ENCODE measurements at places on chromosomes 12 and 14.

GRCh38 chr12:14129611-14130195 is 148.3 kb upstream of the GRIN2B start:
- DNase-seq, result no peak

DNA sequence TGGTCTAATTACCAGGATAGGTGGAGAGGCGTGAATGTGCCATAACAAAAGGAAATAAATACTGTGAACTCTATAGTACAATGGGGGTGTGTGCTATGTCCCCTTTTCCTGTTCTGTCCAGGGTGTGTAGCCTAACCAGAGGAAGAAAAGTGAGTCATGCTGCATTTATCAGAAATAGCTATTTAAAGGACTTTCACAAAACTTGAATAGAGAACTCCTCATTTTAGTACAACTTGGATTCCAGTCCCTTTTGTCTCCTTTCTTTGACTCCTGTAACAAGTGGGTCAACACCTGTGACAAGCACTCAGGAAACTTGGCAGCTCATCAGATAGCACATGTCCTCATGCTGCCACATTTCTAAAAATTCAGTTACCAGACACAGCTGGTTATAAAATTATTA is 123.4 kb downstream of the CCDC91 start:
- no peak for DNase-seq

DNA sequence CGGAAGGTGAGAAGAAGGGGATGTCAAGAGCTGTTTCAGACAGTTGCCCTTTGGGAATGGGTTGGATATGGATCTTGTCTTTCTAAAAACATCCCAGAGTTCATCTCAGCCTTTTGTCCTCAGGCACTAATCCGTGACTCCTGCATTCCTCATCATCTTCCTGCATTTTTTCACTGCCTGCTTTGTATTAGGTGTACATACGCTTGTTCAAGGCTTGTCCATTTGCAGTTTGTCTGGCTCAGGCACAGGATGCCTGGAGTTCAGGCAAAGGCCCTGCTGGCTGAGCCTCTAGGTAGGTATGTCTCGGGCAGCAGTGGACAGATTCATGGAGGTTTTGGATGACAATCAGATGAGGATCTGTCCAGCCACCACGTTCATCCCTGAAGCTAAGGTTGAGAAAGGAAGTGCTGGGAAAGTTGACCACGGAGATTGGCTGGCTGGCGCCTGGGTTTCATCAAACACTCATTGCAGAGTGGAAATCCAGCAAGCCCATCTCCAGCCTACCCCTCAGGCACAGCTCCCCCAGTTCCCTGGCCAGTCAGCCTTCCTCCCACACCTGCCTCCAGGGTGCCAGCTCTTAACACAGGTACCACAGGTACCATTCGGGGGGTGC is 12.4 kb upstream of the TMEM106C start:
- DNase-seq, result no peak

DNA sequence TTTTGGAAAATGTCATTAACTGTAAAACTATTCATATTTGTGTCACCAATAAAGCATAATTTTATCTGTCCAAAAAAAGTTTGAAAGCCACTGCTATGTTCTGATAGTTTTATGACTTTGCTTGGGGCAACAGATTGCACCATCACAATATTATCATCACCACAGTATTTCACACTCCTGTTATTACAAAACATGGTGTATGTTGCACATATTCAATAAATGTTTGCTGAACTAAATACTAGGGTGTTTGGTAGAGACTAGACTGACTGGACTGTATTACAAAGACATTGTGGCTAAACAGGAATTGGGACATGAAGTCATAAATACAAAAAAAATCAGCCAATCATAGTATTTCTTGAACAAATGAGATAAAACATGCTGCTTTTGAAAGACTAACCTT is 55.1 kb downstream of the PAWR start:
- no peak for DNase-seq

GRCh38 chr14:59961518-59962062 is 41.6 kb downstream of the LRRC9 start:
- DNase-seq, result no peak

DNA sequence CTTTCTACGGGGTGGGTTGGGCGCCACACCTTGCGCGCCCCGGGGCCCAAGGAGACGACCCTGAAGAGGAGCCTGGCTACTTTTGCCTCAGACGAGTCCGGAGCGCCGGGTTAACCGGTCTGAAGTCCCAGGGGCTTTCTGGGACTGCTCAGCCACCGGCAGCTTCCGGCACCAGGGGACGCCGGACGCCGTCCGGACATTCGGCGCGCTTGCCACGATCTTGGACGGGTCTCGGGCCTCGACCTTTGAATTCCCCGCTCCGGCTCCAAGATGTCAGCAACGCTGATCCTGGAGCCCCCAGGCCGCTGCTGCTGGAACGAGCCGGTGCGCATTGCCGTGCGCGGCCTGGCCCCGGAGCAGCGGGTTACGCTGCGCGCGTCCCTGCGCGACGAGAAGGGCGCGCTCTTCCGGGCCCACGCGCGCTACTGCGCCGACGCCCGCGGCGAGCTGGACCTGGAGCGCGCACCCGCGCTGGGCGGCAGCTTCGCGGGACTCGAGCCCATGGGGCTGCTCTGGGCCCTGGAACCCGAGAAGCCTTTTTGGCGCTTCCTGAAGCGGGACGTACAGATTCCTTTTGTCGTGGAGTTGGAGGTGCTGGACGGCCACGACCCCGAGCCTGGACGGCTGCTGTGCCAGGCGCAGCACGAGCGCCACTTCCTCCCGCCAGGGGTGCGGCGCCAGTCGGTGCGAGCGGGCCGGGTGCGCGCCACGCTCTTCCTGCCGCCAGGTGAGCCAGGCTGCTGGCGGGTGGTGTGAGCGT is at the start of gene ACOT4:
Gene ACOT4, plus strand, starts transcription at position 184 of the 760 bp plus-strand sequence. Its CDS starts 87 bp downstream, at position 271.
- DNase-seq, result peak; percentile 47

GRCh38 chr14:64725261-64725815 is 21.1 kb downstream of the PLEKHG3 start:
- no peak for DNase-seq

DNA sequence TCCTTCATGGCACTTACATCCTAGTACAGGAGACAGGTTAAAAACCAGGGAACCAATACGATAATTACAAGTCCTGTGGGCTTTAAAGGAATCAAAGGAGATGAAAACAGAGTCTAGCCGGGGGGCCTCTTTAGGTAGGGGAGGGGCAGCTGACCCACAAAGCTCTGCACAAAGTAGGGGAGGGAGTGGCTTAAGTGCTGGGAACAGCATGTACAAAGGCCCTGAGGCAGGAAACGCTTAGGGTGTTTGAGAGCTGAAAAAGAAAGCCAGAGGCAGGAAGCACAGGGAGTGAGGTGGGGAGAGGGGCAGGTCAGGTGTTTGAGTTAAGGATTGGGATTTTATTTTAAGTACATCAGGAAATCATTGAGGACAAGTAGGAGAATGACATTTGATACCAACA is 37.7 kb downstream of the ZNF664 start:
- no peak for DNase-seq

GRCh38 chr14:20989787-20990600 is at the start of gene METTL17:
Gene METTL17, plus strand, starts transcription at chr14:20989980. Its CDS starts 23 bp downstream, at chr14:20990003.
- peak; percentile 76 for DNase-seq

- DNase-seq, result no peak
Measured at GRCh38 chr14:64508215-64508776, 3.7 kb downstream of the ZBTB1 start.

DNA sequence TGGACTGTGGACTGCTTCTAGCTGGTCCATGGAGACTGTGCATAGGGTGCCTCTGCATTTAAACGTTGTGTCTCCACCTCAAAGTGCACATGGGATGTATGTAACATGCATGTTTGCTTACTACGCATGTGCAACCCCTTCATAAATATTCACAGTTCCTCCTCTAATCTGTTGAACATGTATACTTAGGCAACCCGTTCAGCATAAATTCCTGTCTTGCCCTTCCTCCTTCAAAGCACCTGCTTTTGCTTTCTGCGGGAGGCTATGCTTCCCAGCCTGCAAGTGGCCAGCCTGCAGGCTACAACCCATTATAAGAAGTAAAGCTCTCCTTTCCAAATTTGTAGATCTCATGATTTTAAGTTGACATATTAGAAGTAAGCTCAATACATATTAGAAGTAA is 33.0 kb upstream of the OVCH1 start:
- DNase-seq, result no peak

DNA sequence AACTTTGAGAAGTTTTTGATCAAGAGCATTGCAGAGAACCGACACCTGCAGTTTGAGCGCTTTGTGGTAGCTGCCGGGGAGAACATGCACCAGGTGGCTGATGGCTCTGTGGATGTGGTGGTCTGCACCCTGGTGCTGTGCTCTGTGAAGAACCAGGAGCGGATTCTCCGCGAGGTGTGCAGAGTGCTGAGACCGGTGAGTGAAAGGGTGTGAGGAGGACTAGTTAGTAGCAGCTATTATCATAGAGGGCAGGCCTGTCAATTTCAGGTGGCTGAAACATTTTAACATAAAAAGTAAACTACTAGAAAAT is 27.0 kb upstream of the HIGD1C start:
- DNase-seq, result no peak

DNA sequence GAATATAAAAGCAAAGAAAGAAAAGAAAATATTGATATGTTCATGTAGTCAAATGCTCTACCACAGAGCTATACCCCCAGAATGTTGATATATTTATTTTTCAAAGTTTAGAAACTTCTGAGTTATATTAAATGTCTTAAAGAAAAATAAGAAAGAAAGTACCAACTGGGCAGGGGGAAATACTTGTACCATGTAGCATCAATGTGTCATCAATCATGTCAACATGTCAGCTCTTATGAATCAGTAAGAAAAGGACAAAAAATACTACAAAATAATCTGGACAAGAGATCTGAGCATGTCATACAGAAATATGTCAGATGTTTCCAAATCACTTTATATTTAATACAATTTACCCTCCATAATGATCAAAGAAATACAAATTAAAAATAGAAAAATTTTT is 595.1 kb upstream of the ATP2B1 start:
- DNase-seq, result no peak

DNA sequence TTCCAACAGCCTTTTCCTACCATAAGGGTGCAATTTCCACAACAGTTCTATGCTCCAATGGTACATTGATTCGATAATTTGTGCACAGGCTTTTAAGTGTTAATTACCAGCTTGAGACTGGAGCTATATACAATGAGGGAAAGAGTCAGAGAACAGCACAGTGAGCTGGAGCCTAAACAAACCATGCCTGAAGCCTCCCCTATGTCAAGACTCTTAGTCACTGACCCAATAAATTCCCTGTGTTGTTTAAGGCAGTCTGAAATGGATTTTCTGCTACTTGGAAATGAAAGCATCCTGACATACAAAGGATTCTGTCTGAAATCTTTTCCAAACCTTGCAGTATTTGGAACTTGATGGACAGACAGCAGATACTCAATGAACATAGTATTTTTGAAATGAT is 149.0 kb downstream of the EFCAB11 start:
- no peak for DNase-seq

- DNase-seq, result peak; percentile 48
Measured at GRCh38 chr12:47721431-47721973, 3.8 kb downstream of the ENDOU start.

Measured in effector memory CD8-positive, alpha-beta T cell (primary cell).